ENCODE measurements at places on chromosomes 2 and 18.

GRCh38 chr18:76980663-76981395 lies 151.8 kb downstream of the MBP start:
- DNase-seq, result no peak

- no peak for DNase-seq
Observed at GRCh38 chr18:6819332-6819731, 89.8 kb downstream of the ARHGAP28 start.

- no peak for DNase-seq
Observed at GRCh38 chr2:163877316-163877715, 141.5 kb upstream of the FIGN start.

- DNase-seq, result no peak
Observed at GRCh38 chr2:230268606-230269243, 43.2 kb downstream of the SP140 start.

DNA sequence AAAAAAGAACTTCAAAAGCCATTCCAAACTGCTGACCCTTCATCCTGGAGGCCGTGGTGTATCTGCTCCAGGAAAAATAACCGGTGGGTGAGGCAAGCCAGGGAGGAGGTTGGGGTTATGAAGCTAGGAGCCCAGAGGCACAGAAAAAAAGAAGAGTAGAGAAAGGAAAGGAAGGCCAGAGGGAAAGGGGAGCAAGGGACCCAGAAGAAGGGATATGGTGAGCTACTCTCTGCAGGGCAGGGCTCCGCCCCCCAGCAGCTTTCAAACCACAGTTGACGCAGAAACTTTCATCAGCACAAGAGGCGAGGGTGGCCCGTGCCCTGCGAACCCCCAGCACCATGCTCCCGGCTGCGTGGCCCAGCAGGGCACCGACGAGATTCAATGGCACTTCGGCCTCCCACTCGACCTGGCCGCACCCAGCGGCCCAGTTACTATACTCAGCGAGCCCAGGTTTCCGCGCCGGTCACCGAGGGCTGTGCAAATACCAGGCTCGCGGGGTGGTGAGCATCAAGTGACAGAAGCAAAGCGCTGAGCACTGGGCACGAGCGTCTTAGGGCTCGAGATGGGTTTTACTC lies 665 bp downstream of the MCM6 start:
- DNase-seq, result peak; percentile 70

DNA sequence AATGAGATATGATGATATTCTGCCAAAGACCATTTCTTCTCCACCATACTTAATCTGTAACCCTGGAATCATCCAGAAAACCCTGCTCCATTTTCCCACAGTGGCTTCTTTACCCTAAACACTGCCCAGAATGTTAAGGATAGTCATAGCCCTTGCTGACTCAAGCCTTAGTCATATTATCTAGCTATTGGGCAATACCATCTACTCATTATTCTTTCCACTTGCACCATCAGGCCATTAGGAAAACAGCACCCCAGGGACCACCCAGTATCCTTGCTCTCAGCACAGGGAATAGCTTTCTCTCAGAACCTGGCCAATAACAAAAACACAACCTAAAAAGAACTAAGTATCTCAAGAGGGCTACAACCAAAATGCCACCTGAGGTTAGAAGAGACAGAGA lies 445.7 kb upstream of the SLC14A2 start:
- DNase-seq, result no peak

DNA sequence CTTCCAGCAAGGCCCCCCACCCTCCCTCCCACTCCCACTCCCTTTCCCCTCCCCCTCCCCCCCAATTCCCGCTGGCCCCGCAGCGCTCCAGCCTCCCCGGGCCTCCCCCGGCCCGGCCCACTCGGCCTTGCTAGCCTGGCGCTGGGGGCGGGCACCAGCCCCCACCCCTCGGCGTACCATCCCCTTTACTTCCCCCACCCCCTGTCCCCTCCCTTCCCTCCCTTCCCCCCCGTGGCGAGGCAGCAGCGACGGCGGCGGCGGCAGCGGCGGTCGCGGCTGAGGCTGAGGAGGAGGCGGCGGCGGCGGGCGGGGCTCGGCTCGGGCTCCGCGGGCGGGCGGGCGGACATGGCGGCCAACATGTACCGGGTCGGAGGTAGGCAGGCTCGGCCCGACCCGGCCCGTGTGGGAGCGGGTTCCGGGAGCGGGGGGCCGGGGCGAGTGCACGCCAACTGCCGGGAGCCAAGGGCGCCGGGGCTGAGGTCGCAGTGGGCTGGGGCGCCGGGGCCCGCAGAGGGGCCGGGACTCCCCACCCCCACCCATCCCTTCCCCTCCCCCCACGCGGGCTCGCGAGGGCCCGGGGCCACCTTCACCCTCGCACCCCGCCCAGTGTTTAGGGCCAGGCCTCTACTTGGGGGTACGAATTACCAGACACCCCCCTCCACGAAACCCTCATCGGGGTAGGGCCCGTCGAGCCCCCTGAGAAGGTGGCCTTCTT lies at the start of gene MTA3:
MTA3 (plus strand) TSS at position 232 of the 715 bp plus-strand sequence; CDS start at position 346, 114 bp downstream.
- DNase-seq, result peak; percentile 52

GRCh38 chr2:225008179-225008856 lies 34.0 kb downstream of the DOCK10 start:
- no peak for DNase-seq

- no peak for DNase-seq
Observed at GRCh38 chr2:83650161-83650560, 808.9 kb downstream of the SUCLG1 start.

DNA sequence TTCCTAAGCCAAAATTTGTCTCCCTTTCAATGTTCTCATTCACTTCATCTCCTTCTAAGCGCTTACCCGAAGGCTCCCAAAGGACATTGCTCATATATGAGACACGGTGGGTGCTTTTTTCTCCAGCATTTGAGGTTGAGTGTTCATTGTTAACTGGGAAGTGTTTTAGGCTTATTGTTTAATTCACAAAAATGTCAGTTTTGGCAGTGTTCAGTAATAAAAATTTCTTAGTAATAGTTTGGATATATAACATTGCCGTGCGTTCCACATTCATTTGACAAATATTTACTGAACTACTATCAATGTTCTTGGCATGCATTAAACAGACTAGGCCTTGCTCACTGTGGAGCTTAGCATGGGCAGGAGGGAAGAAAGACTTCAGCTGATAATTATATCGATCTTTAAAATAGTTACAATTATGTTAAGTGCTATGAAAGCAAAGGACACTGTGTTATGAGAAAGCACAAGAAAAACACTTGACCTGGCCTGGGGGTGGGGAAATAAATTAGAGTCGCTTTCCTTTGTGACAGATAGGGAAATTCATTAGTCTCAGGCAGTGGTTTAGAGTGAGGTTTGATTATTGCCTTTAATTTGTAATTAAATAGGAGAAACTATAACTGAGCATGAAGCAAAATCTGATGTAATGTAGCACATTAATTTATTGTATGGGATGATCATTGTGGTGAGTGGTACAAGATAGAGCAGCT lies 82.2 kb upstream of the DOCK10 start:
- DNase-seq, result no peak

DNA sequence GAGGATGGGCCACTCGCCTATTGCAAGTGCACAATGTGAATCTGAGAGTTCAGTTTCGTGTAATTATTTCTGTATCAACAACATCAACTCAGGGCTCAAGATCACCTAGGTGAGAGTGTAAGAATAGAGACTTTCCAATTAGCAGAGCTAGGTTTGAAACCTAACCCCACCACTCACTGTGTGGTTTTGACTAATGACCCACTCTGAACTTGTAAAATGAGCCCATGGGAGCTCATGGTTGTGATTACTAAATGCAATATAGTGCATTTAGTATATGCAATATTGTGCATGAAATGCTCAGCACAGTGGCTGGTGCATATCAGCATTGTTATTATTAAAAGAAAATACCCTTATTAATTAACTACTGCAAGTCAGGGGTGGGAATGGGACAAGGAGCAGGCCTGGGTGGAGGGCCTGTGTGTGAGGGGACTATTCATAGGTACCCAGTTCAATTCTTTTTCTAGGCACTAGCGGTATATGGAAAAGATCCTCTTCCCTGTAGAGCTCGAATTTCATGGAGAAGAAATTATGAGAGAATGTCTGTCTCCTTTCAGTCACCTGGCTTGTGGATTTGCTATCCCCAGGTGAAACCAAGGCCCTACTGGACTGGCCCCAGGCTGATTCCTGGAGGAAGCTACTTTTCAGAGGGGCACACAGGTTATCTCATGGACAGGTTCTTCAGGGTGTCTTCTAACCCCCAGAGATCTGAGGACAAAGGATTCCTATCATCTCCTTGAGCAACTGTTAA lies 169.5 kb downstream of the GFPT1 start:
- DNase-seq, result no peak

DNA sequence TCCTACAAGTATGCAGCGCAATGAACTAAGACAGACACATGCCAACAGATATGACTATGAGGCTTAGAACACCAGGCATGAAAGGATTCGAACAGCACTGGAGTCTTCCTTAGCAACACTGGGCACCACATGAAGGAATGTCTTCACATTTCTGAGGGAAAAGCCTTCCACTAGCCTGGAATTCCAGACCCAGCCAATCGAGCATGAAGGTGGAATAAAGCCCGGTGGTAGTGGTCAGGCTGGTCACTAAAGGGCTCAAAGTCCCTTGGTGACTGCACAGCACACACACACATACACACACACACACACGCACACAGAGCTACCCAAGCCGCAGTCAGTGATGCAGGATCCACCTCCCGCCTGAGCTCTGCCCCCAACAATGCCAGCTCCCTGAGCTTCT lies 19.7 kb upstream of the SFXN5 start:
- DNase-seq, result no peak

DNA sequence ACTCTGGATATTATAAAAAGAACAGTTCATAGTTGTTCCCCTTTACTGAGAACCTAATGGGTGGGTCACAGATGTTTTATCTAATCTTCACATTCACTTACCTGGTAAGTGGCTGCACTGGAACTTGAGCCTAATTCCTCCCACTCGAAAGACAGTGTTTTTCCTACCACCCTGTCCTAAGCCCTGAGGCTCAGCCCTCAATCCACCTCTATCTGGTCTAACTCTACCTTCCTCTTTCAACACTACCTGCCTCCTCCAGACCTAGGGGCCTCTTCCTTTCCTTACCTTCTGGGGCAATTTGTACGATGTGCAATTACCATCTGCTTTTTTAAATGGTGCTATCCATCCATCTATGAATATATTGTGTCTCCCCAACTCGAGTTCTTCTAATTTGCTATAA lies 9.7 kb upstream of the KIF3C start:
- DNase-seq, result no peak

DNA sequence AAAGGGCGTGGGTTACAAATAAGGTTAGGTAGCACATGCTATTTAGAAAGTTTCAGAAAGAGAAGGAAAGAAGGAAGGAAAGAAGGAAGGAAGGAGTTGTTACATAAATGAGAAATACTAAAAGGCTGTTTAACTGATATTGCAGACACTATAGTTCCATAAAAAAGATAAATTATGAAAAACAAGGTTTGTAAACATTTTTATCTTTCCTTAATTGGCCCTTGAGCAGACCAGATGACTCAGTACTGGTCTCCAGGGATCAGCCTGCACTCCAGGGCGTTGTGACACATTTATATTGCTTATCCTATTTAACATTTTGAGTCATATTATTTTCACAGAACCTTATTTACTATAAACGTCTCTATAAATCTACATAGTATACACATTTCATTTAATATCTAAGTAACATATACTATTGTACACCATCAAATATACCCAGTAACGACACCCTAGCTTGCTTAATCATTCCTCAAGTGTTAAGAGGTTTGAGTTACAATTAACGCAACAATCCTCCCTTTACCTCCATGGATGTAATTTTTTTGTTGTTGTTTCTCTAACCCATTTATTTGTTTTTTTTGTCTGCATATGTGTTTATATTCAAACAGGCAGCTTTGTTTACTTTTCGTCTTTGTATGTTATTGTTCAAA lies 2.8 kb upstream of the RAB31 start:
- DNase-seq, result no peak

- no peak for DNase-seq
Observed at GRCh38 chr2:37855283-37856041, 69.6 kb upstream of the RMDN2 start.

Measured in activated T-helper 9 cell treated with anti-CD3 and anti-CD28 coated beads, Interleukin-2, amount 50 U/mL, for 16 hours (primary cell).